ENCODE measurements at places on chromosomes 6 and 20.
A peak's percentile ranks its signal among the peaks of the same experiment; 100 is the strongest.

- no peak for DNase-seq
Observed at GRCh38 chr6:158382491-158382890, 70.2 kb downstream of the TULP4 start.

GRCh38 chr20:62333820-62334595 lies 31.2 kb downstream of the ADRM1 start:
- DNase-seq = no peak

DNA sequence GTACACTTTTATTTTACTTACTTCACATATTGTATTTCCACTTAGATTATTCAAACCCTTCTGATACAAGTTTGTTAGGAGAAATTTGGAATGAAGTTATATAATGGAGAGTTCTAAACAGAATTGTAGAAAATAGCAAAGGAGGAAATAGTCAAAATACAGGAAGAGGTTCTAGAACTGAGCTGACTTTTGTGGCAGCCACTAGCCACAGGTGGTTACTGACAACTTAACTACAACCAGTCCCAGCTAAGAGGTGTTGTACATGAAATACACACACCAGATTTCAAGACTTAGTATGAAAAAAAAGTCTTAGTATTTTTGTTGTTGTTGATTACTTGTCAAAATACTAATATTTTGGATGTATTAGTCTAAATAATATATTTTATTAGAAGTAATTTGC lies 727.4 kb upstream of the CITED2 start:
- no peak for DNase-seq

GRCh38 chr6:167892835-167893815 lies 66.4 kb downstream of the AFDN start:
- DNase-seq = no peak

- no peak for DNase-seq
Observed at GRCh38 chr20:25324412-25324811, 66.2 kb downstream of the ABHD12 start.

DNA sequence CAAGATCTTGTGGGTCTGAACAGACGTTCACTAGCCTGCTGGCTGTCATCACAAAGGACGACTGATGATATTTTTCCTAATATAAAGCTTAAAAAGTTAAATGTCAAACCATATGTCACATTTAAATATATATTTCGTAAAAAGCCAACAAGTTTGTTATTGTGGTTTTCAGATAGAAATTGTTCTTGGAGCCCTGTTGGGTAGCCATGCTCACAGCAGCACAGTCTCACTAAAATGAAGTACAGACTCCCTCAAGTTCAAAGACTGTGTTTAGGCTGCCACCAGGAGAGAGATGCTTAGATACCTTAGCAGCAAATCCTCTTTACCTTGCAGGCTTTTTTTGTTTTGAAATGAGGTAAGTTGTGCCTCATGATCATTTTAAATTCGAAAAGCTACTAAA lies 17.8 kb downstream of the EEF1E1 start:
- DNase-seq = no peak

- no peak for DNase-seq
Observed at GRCh38 chr6:53165293-53165692, 16.7 kb upstream of the GCM1 start.

DNA sequence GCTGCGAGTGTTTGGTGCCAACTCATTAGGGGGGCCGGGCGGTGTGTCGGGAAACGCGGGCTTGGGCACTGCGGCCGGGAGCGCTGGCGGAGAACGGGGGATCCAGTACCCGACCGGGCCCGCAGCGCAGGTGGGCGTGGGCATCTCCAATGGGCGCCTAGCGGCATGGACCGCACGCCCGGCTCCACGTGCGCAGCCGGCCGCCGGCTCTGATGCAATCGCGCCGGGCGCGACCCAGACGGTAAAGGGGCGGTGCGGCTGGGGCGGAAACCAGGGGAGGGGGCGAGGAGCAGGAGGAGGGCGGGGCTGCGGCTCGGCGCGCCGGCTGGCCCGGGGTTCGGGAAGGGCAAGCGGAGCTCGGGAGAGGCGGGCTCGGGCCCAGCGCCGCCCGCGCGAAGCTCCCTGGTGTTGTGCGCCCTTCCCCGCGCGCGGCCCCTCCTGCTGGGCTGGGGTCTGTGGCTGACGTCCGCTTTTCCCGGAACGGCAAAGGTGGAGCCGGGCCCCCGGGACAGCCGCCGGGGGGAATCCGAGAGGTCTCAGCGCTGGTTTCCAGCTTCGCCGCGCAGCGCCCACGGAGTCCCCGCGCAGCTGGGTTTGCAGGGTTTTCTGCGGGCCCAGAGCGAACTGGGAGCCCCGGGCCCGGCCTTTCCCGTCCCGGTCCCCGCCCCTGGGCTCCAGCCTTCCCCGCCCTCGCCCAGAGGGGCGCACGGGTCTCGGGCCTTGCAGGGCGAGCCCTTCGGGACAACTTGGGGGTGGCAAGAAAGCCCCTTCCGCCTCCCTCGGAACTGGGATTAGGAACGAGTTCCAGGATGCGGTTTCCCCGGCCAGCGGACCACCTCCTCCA lies 867 bp downstream of the MTHFD1L start:
- peak; percentile 96 for DNase-seq

DNA sequence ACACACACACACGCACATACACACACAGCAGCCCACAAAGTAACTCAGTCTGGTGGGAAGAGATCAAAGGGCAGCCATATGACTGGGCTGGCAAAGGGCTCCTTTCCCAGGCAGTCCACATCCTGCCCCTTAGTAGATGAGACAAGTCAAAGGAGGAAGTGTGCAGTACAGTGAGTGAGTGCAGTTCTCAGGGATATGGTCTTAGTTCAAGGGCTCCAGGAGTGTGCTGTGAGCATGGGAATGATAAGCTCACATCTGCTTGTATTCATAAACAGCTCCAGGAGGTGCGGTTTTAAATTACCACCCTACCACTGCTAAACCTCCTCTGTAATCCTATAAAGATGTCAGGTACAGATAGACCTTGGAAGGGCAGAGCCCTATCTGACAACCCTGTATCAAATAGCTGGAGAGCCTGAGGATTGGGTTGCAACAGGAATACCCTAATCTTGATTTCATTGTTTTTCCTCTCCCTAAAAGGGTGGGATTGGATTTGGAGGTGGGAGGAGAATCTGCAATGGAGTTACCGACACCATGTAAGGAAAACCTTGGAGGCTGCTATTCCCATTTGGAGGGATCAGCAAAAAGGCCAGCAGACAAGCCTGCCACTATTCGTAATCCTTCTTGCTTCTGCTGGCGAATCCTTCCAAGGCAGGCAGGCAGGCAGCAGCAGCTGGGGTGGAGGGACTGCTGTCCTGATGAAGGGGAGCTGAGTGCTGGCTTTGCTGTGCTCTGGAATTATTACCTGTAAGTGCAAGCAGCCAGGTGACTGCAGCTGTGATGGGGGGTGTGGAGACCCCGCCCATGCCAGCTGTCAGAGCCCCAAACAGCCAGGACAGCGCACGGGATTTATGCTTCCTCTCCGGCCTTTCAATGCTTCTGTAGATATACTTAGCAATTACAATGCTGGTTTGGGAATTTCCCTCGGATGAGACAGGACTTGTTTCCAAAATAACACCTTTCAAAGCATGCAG lies 342.7 kb downstream of the PRL start:
- no peak for DNase-seq

- peak; percentile 24 for DNase-seq
Observed at GRCh38 chr6:88870717-88871330, 92.6 kb downstream of the RNGTT start.

- no peak for DNase-seq
Observed at GRCh38 chr20:47231382-47232039, 125.0 kb downstream of the ZMYND8 start.

DNA sequence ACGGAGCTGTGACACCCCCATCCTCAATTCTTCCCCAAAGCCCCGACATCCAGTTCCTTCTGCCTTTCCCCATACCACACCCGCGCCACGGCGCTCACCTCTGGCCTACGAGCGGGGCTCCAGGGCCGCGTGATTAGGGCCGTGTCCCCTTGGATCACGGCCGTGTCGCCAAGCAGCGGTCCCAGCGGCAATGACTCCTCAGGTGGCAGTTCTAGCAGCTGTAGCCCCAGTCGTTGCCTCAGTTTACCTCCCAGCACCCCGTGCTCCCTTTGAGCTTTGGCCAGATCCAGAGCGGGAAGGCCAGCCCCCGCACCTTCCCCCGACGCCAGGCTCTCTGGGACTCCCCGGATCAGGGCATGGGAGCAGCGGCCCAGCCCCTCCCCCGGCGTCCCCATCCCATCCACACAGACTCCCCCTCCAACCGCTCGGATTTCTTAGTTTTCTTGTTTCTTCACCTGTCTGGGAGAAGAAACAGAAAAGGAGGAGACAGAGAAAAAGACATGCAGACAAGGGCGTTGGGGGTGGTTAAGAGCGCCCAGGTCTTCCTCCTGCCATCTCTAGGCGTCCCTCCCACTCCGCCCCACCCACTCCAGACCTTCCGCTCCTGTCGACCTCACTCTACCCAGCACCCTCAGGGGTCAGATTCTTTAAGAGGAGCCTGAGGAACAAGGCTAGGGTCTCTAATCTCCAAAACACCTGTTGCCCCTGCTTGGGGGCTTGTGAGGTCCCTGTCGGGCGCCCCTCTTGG lies at the start of gene DDAH2:
Gene DDAH2 (minus strand): TSS at position 533 of the 748 bp plus-strand sequence. CDS start 138 bp downstream, at position 395.
- no peak for DNase-seq

GRCh38 chr6:158051968-158052367 lies 70.3 kb downstream of the SYNJ2 start:
- DNase-seq = no peak

DNA sequence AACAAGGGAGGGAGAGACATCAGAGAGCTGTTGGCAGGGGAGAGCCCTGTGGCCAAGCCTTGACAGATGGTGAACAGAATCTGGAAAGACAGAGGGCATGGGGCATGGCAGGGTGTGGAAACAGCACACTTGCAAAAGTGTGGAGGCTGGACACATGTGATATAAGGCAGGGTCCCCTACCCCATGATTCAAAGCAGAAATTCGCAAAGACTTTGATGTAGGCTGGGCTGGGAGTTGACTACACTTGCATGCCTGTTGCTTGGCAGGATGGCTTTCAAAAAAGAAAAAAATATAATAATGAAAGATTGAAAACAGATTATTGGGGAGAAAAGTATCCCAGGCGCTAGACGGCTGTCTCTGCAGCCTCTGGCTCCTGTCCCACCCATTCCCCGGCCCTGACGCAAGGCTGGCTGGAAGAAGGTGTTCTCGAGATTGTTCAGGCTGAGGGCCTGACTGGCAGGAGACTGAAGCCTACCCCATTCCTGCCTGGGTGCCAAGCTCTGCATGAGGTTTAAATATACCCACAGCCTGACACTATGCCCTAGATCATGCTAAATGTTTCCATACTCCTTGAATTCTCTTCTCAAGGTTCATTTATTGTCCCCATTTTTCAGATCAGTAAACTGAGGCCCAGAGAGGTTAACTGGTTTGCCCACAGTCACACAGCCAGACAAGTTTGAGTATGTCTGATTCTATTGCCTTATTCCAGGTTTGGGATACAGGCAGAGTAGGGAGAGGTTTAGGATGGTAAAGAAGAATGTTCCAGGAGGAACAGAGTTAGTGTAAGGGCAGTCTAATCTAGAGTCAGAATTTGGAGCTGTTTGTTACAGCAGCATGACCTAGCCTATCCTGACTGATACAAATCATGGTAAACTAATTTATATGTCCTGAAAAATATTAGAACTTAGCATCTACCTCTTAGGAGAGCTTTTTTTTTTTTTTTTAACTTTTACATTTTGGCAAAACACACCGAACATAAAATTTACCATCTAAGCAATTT lies 23.4 kb upstream of the CCN5 start:
- no peak for DNase-seq

GRCh38 chr20:50930139-50930975 lies 880 bp downstream of the ADNP start:
- no peak for DNase-seq

DNA sequence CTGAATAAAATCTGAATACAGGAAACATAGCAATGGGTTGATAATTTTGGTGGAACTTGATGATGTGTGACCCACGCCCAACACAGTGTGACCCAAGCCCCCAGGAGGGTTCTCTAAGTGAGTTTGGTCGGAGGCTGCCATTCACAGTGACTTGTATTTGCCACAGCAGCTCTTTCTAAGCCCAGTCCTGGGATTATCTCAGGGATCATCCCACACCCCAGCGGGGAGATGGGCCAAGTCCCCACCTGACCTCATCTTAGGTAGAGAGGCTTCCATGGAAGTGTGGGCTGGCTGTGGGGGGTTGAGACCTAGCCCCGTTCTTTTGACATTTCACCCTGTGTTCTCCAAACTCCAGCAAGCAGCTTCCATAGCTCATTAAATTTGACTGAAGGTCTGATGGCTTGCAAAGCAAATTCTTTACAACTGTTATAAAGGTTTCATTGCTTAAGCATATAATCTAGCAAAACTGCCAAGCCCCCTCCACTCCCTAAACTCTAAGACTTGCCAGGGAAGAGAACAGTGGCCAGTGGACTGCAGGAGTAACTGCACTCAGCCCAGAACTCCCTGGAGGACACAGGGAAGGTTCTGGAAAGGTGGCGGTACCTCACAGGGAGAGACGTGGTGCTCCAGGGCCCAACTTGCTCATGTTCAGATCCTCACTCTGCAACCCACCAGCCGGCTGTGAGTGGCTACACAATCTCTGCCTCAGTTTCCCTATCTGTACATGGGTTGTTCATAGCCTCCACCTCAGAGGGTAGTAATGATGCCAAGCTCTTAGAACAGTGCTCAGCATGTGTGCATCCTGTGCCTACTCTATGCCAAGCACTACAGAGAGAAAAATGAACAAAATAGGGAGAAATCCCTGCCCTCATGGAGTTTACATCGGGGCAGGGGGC lies 1.0 kb upstream of the PCK1 start:
- DNase-seq = no peak

DNA sequence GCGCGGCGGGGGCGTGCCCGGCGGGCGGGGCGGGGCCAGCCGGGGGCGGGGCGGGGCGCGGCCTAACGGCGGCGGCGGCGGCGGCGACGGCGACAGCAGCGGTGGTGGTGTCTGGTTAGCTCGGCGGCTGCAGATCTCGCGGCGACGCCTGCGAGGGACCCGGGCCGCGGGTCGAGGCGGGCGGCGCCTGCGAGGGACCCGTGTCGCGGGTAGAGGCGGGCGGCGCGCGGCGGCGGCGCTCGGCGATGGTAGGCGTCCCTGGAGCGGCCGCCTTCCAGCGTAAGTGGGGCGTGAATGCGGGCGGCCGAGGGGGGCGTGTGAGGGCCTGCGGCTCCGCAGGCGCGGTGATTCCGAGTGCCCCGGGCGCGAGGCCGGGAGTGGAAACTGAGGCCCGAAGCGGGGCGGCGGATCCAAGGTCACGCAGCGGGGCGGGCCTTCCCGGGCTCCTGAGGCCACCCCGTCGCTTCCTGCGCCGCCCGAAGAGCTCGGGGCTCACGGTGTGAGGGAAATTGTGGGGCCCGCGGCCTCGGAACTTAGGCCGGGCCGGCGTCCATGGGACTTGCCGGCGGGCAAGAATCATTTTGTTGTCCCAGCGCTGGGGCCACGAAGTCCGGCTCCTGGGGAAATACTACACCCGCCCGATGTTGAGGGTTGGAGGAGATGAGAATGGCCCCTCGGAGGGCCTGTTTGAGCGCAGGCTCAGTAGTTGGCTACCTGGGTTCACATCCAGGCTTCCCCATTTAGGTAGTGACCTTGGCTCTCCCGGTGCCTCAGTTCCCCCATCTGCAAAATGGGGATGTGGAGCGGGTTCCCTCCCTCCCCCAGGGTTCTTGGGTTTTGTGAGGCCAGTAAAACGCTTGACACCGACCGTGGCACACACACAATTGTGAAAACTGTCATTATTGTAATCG lies at the start of gene CBFA2T2:
Gene CBFA2T2 (plus strand): TSS at position 74 of the 911 bp plus-strand sequence. CDS start 172 bp downstream, at position 246.
- peak; percentile 48 for DNase-seq

GRCh38 chr20:4814696-4815252 lies 93.1 kb downstream of the PRND start:
- DNase-seq = peak; percentile 70
